ENCODE measurements at places on chromosomes 2 and 18.
A peak's percentile ranks its signal among the peaks of the same experiment; 100 is the strongest.

DNA sequence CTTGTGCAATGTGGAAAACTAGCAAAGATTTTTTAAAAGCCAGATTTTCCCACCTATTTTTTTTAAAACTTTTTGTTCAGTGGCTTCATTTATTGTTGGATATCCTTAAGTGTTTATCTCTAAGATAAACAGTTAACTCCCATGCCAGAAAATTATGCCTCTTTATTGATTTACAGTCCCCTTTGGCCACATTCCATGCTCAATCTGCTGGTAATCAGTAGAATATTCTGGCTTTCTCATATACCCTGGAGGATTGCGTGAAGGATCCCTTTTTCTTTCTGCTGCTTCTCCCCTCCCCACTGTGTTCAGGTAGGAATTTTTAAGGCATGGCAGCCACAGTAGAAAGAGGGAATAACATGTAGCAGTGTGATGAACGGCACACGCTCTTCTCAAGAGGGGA, 2.6 kb downstream of the GRHL1 start:
- DNase-seq: no peak

GRCh38 chr18:77065221-77065981, 67.2 kb downstream of the MBP start:
- no peak for DNase-seq

- DNase-seq: peak; percentile 28
These were observed 567.1 kb upstream of the POU3F3 start for GRCh38 chr2:104286841-104287240.

- no peak for DNase-seq
These were observed 94.9 kb downstream of the FHOD3 start for GRCh38 chr18:36392164-36392978.

GRCh38 chr2:219284501-219285372, 5.6 kb downstream of the DNAJB2 start:
- DNase-seq: no peak

- DNase-seq: no peak
These were observed 153.0 kb downstream of the ZFP36L2 start for GRCh38 chr2:43073401-43073825.

DNA sequence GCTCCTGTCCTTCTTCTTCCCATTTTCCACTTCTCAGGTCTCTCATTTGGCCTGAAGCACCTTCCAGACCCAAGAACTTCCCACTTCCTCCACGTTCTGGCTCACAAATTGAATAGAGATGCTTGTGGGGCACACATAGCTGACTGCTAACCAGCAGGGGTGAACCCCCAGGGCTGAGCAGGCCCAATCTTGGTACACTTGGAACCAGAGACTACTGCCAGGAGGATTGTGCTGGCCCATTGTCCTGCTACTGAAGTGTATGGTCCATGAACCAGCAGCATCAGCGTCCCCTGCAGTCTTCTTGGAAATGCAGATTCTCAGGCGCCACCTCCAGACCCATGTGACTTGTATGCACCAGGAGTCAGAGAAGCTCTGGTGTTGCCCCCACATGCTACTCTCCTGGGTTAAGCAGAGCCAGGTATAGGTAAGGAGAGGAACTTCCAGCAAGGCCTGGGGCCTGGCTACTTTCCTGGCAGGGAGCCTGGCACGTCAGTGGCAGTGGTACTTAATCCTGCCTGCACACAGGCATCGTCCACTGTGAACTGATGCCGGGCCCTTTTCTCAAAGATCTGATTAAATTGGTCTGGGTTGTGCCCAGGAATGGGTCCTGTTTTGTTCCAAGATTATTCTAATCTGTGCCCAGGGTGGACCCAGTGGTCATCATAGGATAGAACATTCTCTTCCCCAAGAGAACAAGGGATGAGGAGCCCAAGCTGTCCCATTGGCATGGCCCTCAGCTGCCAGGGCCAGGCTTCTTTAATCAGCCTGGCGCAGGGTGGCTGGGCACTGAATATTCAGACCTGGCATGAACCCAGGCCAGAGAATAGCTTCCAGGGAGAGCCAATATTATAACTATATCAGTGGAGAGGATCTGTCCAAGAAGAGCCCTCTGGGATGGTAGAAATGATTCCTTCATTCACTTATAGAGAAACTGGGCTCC, 248.7 kb downstream of the SOX11 start:
- no peak for DNase-seq

GRCh38 chr2:120858361-120859106, 122.9 kb downstream of the GLI2 start:
- no peak for DNase-seq

DNA sequence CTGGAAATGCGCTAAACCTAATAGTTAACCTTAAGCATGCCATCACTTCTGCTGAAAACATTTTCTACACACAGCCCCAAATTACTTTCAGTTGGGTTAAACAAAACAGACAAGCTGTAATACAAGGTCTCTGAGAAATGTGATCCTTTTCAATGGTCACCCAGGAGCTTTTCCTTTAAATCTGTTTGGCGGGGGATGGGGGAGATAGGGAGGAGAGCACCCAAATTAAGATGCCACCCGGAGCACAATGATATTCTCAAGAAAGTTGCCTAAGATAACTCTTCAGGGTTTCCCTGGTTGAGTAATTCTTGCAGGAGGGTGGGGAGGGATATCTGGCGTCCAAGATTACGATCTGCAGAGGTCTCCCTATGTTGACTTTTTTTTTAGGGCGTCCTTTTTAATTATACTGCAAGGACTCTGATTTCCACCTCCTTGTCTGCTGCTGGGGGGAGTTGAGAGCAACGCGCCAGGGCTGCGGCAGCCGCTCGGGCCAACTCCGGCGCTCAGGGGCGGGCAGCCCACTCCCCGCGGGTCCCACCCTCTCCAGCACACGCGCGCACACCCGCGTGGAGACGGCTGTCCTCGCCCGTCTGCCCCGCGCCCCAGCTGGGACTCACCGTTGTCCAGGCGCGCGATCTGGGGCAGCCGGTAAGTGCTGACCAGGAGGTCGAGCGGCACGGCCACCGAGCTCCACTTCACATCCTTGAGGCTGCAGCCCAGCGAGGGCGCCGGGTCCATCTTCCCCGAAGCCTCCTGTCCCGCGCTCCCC, 807 bp downstream of the GAREM1 start:
- DNase-seq: no peak

GRCh38 chr2:209074711-209075110, 349.1 kb upstream of the MAP2 start:
- DNase-seq: no peak

DNA sequence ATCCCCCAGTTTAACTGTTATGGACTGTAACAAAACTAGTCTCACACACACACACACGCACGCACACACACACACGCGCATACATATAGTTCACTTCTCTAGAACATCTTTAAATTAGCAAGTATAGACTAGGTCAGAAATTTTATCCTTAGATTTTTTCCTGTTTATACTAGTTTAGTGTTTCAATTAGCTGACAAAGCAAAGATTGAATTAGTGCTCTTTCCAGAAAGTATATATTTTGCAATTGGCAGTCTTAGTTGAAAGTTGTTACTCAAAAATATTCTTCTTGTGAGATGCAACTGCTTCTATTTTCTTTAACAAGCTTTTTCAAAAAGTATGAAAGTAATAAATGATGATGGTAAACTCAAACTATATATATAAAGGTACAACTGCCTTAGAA, 22.5 kb downstream of the PLEKHA3 start:
- DNase-seq: no peak

- no peak for DNase-seq
These were observed 194.3 kb downstream of the PLCL1 start for GRCh38 chr2:197998702-197999101.

DNA sequence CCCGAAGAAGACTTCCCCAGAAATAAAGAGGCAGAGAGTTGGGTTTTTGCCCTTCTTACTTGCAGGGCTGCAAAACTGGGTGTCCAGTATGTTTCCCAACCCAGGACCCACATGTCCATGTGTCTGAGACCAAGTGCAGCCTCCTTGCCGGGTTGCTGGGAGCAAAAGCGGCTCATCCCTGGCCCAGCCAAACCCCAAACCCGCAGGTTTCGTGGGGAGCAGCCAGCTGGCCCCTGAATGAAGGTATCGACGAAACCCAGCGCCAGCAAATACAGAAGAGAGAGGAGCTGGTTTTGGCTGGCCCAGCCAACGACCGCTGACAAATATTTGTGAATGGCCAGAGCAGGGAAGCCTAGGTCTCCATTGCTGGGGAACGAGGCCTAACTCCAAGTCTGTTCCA, 197.1 kb downstream of the SMAD7 start:
- DNase-seq: no peak

DNA sequence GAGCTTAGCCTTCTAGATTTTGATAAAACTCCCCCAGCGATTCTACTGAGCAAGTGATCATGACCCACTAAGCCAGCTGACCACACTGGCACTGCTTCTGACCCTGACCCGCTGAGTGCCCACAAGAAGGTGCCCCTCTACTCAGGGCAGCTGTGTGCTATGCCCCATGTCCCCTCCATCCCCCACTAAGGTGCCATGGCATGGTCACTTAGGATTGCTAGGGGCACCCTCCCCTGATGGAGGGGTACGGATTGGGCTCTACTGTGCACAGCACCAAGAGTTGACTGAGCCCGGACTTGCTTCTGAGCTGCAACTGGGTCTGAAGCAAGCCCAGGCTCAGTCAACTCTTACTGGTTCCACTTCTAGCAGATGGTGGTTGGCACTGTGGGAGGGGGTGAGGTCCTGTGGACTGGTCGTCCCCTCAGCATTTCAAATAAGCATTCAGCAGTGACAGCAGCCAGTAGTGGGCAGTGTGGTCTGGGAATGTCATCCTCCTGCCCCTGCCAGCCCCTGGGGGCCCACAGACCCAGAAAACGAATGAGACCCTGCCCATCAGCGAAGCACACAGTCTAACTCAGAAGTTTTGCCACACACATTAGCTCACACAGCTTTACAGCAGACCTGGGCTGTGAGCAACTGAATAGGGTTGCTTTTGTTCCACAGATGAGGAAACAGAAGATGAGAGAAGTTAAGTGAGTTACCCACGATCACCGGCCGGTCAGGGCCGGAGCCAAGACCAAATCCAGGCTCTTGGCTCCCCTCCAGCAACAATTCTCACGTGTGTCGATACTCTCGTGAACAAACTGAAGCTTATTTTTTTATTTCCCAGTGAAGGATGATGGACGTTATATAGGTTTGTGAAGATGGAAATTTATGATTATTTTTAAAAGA, 52.1 kb upstream of the FOSL2 start:
- DNase-seq: no peak

Measured in iPS DF 19.7 (cell line).